ENCODE measurements at places on chromosomes 16 and 17.
A peak's percentile ranks its signal among the peaks of the same experiment; 100 is the strongest.

GRCh38 chr17:19502517-19502916 lies 31.1 kb upstream of the SLC47A1 start:
- DNase-seq: peak; percentile 30

- DNase-seq: no peak
Measured at GRCh38 chr17:8062435-8062806, 23.6 kb downstream of the ALOX15B start.

- DNase-seq: peak; percentile 91
Measured at GRCh38 chr17:17849147-17849820, 12.5 kb upstream of the SREBF1 start.

DNA sequence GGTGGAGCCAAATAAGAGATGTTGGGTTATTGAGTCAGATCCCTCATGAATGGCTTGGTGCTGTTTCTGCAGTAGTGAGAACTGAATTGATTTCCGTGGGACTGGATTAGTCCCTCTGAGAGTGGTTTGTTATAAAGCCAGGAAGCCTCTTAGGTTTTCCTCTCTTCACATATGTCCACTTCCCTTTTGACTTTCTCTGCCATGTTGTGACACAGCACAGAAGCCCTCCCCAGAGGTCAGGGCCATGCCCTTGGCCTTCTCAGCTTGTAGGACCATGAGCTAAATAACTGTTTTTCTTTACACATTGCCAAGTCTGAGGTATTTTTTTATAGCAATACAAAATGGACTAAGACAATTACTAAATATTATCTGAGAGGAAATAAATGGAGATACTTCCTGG lies 10.3 kb upstream of the HAPSTR1 start:
- no peak for DNase-seq

GRCh38 chr16:66402166-66402565 lies 24.9 kb upstream of the BEAN1 start:
- no peak for DNase-seq

DNA sequence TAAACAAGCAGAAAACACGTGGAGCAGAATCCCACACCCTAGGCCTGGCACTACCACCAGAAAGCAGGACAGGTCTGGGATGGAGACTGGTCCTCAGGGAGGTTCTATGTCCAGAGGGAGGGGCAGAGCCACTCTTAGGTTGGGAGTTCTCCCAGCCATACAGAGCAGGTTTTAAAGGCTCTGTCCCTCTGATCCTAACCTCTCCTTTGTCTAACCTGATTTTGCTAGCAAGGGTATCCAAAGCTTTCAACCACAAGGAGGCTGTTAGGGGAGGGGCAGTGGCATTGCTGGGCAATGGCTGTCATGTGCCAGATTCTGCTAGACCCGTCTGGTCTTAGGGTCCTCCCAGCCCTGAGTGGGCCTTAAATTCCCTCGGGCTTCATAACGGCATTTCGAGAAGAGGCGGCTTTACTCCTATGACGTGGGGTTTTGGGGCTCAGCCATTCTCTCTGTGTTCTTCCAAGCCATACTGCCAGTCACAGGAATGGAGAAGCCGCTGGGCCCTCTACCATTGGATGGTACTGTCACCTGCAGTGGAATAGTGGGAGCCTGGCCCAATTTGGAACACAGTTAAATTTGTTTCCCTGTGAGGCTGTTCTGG lies 5.7 kb downstream of the TPPP3 start:
- no peak for DNase-seq

- no peak for DNase-seq
Measured at GRCh38 chr16:65355706-65356105, 233.8 kb upstream of the CDH11 start.

- DNase-seq: peak; percentile 82
Measured at GRCh38 chr16:88456356-88457292, 3.5 kb downstream of the ZFPM1 start.

GRCh38 chr17:8154608-8155155 lies 2.5 kb upstream of the PER1 start:
- DNase-seq: no peak

DNA sequence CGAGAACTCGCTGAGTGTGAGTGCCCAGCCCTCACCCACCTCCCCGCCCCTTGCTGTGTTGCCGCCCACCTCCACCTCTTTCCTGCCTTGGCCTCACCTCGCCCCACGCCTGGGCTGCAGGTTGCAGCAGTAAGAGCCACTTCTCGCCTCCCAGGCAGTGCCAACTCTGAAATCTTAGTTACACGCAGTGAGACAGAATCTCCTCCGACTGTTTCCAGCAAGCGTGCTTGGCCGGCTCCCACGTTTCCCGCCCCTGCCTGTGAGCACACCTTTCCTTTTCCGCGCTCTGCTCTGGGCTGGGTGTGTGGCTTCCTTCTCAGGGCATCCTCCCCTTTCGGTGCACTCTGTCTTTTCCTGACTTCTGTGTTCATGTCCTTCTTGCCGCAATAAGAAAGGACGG lies 5.7 kb downstream of the ENGASE start:
- DNase-seq: no peak

DNA sequence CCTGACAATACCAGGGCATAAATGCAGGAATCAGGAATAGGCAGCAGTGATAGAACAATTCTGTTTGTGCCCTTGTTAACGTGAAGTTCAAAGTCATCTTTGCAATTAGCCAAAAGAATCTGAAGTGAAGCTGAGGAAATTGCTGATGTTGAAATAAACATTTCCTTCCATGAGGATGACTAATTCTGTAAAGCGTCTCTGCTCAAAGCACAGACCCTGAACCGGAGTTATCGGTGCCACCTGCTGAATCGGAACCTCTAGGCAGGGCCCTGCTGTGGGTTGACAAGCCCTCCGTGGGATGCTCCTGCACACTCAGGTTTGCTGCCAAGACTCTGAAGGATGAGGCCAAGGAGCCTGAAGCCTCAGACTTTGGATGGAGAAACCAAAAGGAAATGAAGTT lies 37.0 kb upstream of the CDH1 start:
- DNase-seq: no peak

GRCh38 chr16:57426356-57426755 lies 20.8 kb downstream of the CIAPIN1 start:
- DNase-seq: no peak

DNA sequence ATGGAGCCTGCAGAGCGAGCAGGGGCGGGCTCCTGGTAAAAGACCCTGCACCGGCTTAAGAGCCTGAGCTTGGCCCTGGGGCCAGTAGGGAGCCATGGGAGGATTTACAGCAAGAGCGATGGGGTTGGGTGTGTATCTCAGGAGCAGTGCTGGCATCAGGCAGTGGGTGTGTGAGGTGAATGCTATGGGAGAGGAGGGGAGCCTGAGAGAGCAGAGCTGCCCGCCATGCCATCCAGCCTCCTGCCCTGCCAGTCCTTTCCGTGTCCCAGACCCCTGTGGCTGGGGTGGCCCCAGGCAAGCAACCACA lies 23.3 kb downstream of the FAM83G start:
- DNase-seq: no peak
